Activated CD4-positive, alpha-beta T cell treated with anti-CD3 and anti-CD28 coated beads, Interleukin-2, amount 50 U/mL, for 1 hour (primary cell): ENCODE measurements at places on chromosomes 2 and 18.

DNA sequence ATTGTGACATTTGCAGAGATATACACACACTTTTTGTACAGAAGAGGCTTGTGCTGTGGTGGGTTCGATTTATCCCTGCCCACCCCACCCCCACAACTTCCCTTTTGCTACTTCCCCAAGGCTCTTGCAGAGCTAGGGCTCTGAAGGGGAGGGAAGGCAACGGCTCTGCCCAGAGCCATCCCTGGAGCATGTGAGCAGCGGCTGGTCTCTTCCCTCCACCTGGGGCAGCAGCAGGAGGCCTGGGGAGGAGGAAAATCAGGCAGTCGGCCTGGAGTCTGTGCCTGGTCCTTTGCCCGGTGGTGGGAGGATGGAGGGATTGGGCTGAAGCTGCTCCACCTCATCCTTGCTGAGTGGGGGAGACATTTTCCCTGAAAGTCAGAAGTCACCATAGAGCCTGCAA, 40.0 kb downstream of the STEAP3 start:
- DNase-seq: no peak

- DNase-seq: no peak
These were observed 193.3 kb upstream of the RBBP8 start for GRCh38 chr18:22739789-22740188.

DNA sequence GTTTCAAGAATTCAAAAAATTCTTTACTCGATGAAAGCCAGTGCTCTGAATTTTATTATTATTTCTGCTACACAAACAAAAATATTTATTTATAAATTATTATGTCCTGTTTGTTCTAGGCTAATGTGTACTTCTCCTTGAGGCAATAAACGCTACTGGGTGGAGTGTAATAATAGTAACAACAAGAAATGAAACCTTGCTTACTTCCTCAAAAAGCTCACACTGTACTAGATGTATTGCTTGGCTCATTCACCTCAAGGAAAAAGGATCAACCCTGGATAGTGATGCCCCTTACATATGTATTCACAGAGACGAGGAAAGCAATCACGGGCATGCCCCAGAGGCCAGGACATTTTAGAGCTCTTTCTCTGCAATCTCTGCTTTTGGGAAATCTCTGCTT, 685.6 kb upstream of the NXPH2 start:
- DNase-seq: no peak

- DNase-seq: no peak
These were observed 46.4 kb upstream of the MTCL1 start for GRCh38 chr18:8658858-8659485.

DNA sequence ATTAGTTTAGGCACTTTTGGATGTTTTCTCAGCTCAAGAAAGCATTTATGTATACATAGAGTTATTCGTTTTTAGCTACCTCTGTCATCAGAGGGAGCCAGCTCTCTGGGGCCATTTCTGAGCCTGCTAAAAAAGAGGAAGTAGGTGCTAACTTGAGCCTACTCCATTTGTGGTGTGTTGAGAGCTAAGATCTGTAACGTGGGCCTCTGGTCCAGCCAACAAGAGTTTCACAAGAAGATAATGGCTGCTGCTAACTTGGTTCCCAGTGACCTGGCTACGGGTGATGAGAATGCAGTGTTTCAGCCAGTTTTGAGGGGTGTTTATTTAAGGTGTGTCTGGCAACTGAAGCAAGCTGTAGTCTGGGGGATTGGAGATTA, 182.5 kb downstream of the PRKCE start:
- DNase-seq: no peak

GRCh38 chr18:55119016-55119415, 159.8 kb upstream of the CCDC68 start:
- DNase-seq: no peak

GRCh38 chr2:112087346-112088020, 32.4 kb downstream of the TMEM87B start:
- DNase-seq: no peak

- DNase-seq: no peak
These were observed 283.2 kb downstream of the KCNS3 start for GRCh38 chr2:18161681-18162080.

- DNase-seq: no peak
These were observed 47.4 kb downstream of the EXOC6B start for GRCh38 chr2:72778410-72778809.

GRCh38 chr2:74845991-74846390, 12.1 kb downstream of the HK2 start:
- DNase-seq: no peak

GRCh38 chr2:23522726-23523372, 137.9 kb downstream of the KLHL29 start:
- DNase-seq: no peak

- DNase-seq: no peak
These were observed 86.5 kb upstream of the PPP1CB start for GRCh38 chr2:28665041-28665704.

GRCh38 chr2:95329891-95330793, 33.0 kb downstream of the KCNIP3 start:
- DNase-seq: no peak

DNA sequence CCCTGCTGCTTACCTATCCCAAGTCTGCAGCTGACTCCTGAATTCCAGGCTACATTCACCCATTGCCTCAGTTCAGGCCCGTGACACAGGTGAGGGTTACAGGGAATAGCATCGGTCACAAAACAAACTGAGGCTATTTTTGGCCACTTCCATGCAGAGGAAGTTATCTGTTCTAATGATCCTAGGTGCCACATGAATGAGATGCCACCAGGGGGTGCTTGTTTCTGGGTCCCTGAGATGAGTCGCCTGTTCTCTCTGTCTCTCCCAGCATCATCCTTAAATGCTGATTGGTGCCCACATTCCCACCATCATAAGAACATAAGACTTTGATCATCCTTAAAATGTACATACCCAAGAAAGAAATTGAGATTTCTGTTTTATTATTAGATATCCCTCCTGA, 119.0 kb upstream of the CELF4 start:
- no peak for DNase-seq

- DNase-seq: no peak
These were observed 114.8 kb upstream of the PTPRM start for GRCh38 chr18:7452331-7452730.

- DNase-seq: peak; percentile 50
These were observed 22.2 kb upstream of the TTC39C start for GRCh38 chr18:23992089-23992940.

DNA sequence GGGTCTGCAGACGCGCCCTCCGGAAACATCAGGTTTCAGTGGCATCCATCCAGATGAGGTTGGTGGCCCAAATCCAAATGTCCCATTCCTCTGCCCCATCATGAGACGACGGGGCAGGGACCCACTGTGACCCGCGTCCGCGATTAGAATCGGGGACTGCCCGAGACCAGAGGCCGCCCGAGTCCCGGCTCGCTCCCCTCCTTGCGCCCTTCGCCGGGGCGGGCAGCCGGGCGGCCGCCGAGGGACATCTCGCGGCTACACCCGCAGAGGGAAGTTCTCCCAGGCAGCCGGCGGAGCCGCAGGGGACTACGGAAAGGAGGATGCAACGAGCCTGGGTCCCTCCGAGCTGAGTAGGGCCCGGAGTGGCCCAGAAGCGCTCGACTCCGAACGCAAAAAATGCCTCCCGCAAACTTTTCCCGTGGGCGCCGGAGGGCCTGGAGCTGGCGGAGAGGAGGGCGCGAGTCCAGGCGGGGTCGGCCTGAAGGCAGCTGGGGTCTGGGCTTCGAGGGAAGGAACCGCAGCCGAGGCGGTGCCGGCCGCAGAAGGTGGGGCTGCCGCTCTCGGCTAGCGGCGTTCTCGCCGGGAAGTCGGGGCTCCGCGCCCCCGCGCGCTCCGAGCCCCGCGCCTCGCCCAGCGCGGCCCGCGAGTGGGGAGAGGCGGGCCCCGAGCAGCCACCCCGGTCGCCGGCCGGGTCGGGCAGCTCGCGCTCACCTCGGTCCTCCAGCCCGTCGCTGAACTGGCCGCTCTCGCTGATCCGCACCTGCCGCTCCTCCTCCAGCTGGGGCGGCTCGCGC, 580 bp downstream of the TMEM163 start:
- no peak for DNase-seq

DNA sequence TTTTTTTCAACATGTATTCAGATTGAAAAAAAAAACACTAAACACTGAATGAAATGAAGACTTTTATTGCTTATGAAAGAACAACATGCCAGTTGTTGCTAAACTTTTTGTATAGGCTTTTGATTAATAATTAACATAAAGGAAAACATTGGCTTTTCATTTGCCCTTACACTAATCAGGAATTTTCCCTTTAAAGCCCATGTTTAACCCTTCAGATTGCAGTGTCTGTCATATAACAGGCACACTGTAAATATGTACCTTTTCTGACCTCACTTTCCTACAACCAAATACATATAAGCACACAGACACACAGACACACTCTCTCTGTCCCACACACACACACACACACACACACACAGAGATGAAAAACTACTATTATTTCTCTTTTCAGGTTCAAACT, 84.4 kb downstream of the MAP2 start:
- no peak for DNase-seq

DNA sequence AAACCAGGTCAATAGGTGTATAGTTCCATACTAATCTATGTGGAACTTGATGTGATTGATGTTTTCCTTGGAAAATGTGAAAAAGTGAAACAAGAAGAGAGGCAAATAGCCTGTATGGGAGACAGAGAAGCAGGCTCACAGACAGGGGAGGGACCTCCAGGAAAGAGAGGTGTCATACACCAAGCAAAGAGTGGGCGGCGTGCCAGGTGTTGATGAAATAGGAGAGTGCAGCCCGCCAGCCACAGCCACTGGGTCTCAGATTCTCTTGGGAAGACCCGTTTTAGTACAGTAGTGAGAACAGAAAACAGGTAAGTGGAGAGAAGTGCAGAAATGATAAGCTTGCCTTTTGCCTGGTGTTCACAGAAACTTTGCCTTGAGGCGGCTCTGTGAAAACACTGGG, 301.9 kb downstream of the ZNF407 start:
- no peak for DNase-seq

GRCh38 chr2:107322416-107322815, 436.4 kb upstream of the ST6GAL2 start:
- DNase-seq: no peak

DNA sequence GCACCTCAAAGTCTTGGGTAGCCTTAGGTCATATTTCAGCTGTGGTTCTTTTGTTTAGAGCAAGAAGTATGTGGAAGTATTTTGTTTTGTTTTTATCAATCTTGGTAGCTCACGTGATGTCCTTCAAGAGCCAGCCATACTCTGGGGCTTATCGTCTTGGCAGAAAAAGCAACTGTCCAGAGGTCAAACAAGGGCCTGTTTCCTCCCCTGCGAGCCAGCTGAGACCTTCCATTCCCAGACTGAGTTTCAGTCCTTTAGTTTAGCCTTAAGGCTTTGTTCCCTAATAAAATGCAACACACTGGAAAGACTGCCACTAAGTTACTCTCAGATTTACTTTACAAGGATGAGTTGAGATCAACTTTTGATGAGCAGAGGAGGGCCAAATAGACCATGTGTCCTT, 63.5 kb downstream of the TXNL1 start:
- no peak for DNase-seq

- no peak for DNase-seq
These were observed 12.3 kb upstream of the SETBP1 start for GRCh38 chr18:44668270-44668975.

GRCh38 chr18:22734105-22734661, 198.9 kb upstream of the RBBP8 start:
- no peak for DNase-seq

GRCh38 chr2:28870146-28870891, at the start of gene TRMT61B:
Gene TRMT61B (minus strand): TSS chr2:28870309. CDS start chr2:28870277, 32 bp downstream.
- peak; percentile 98 for DNase-seq

DNA sequence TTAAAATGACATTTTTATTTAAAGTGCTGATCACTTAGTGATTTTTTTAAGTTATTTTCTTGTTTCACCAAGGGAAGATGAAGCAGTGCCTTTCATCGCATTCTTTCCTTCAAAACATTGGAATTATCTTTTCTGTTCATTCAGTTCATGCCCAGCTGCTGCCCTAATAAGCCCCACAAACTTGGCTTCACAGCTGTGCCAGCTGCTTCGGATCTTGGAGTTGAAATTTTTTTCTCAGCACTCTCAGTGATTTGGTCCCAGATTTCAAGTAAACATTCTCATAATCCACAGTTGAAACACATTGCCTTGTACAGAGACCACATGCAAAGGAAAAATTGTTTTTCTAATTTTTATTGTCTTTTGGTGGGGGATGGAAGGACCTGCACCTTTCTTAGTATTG, 353.3 kb upstream of the LRP1B start:
- DNase-seq: no peak

GRCh38 chr18:58464104-58464625, 164.7 kb downstream of the ALPK2 start:
- DNase-seq: no peak

- peak; percentile 7 for DNase-seq
These were observed 121.4 kb upstream of the COL5A2 start for GRCh38 chr2:189300916-189301315.

- DNase-seq: no peak
These were observed 437.1 kb downstream of the DCDC2C start for GRCh38 chr2:4140281-4140970.

GRCh38 chr2:200786423-200786822, 25.3 kb upstream of the BZW1 start:
- no peak for DNase-seq
